ENCODE measurements at places on chromosomes 13 and 19.

DNA sequence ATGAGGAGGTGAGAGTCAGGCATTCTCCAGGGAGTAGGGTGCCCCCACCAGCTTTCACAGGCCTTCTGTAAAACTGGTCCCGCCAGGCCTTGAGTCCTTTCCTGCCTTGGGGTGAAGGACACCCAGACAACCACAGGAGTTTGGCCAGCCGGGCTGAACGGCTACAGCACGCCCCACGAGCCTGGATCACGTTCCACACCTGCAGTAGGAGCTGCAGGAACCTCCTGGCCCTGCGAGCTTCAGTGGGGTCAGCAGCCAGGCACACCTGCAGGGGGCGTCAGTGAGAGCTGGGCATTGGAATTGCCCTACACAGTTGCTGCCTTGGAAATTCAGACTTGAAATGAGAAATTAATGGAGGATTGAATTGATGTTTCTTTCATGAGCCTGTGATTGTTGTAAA lies 45.7 kb downstream of the COL4A2 start:
- DNase-seq, result no peak

DNA sequence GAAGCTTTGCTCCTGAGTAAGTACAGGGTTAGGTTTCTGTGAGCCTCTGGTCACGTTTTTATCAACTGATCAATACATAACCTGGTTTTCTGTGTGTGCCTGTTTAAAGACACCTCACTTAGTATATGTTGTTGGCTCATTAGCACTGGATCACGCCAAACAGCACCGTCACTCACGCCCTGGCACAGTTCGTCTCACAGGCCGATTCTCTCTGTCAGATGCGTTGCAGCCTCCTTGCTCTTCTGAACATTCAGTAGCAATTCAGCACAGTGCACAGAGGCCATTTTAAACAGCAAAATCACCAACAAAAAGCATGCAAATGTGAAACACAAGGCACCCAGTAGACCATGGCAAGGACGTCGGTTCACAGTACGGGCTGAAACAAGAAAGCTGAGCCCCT lies 288.5 kb downstream of the IRS2 start:
- no peak for DNase-seq

DNA sequence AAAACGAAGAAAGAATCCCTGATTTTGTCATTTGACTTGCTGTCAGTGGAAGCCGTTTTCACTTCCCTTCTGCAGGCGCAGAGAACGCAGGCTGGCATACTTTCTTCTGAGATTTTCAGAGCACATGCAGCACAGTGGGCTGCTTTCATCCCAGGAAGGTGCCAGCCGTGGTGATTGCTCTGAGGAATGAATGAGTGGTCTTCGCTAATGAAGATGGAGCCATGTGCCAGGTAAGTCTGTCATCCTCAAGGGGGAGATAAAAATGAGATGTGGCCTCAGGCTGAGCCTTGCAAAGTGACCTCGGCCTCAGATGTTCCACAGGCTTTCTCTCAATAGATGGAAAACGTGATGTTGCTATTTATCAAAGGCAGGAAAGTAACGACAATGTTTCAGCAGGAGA lies 94.6 kb upstream of the FARP1 start:
- no peak for DNase-seq

DNA sequence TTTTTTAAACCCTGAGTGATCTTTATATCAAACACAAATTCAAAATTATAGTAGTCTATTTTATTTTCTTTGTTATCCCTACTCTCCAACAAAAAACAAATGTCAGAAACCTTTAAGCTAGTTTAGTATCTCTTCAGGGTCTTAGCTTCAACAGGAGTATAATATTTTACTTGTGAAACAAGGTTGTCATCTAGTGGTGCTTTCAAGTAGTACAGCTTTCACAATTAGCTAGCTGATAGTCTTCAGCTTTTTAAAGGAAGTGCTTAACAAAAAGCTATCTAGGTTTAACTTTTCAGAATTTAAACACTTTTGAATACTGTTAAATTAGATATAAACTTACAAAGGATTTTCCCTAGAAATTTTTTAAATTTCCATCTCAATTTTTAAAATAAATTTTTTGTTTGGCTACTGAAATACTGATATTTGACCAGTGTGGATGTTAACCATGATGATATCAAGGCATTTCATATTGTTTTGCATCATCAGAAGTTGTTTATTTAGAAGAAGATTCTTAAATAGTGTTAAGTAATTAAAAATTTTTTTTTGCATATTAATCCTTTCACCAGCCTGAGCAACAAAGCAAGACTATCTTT lies 34.2 kb downstream of the TDRD3 start:
- DNase-seq, result no peak

- no peak for DNase-seq
Measured at GRCh38 chr19:32711747-32712146, 7.8 kb upstream of the TDRD12 start.

GRCh38 chr19:8702350-8702749 lies 3.8 kb upstream of the ACTL9 start:
- peak; percentile 23 for DNase-seq

GRCh38 chr13:112626124-112626523 lies 38.2 kb upstream of the TUBGCP3 start:
- no peak for DNase-seq

DNA sequence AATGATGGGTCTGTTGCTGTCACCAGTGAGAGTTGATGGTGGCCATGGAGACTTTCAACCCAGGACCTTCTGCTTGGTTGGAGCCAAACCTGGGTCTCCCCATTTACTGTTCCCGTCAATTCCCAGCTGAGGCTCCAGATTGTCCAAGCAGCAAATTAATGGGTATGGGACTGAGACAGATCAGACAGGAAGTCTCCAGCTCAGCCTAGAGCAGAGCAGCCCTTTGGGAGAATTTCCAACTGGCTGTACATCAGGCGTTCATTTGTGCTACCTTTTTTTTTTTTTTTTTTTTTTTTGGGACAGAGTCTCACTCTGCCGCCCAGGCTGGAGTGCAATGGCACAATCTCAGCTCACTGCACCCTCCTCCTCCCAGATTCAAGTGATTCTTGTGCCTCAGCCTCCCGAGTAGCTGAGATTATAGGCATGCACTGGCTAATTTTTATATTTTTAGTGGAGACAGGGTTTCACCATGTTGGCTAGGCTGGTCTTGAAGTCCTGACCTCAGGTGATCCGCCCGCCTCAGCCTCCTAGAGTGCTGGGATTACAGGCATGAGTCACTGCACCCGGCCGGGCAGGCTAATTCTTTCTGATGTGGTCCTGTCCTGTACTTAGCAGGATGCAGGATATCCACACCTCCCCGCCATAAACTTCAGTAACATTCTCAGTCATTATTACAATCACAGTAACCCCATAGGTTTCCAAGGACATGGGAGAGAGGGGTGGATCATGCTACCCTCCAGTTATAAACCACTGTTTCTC lies 9.3 kb downstream of the MAP3K10 start:
- DNase-seq, result no peak

- DNase-seq, result no peak
Measured at GRCh38 chr19:771332-771785, 20.4 kb downstream of the MISP start.

DNA sequence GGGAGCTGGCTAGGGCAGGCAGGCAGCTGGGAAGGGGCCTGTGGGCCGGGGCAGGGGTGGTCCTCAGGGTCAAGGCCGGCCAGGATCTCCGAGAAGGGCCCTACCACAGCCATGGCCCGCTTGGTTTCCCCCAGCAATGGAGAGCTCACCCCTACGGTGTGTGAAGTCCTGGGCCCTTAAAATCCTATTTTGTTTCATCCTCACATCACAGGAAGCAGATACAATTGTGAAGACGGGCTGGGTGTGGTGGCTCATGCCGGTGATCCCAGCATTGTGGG lies 8.7 kb downstream of the RNU6-9 start:
- DNase-seq, result no peak

DNA sequence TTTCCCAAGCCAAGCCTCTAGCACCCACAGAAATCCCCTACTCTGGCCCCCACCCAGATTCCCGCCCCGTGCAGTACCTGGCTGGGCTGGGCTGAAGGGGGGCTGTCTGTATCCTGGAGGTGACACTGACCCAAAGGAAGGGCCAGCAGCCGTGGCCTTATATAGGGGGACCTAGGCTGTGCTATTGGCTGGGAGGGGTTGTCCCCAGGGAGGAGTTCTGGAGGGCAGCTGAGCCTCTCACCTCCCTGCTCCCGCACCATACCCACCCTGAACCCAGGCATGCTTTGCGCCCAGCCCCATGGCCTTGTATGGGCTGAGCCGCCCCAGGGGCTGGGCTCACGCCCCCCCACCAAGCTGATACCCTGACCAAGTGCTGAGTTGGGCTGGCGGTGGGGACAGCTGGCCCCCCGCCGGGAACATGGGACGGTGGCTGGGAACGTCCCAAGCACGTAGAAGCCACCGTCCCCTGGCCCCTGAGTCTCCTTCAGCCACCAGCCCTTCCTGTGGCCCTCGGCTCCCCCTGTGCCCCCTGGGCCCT lies at the start of gene CKM:
Gene CKM, minus strand, starts transcription at position 132 of the 538 bp plus-strand sequence. CDS start 3,162 bp downstream, outside the sequence.
- DNase-seq, result no peak

- no peak for DNase-seq
Measured at GRCh38 chr13:93364166-93364565, 137.6 kb downstream of the GPC6 start.

DNA sequence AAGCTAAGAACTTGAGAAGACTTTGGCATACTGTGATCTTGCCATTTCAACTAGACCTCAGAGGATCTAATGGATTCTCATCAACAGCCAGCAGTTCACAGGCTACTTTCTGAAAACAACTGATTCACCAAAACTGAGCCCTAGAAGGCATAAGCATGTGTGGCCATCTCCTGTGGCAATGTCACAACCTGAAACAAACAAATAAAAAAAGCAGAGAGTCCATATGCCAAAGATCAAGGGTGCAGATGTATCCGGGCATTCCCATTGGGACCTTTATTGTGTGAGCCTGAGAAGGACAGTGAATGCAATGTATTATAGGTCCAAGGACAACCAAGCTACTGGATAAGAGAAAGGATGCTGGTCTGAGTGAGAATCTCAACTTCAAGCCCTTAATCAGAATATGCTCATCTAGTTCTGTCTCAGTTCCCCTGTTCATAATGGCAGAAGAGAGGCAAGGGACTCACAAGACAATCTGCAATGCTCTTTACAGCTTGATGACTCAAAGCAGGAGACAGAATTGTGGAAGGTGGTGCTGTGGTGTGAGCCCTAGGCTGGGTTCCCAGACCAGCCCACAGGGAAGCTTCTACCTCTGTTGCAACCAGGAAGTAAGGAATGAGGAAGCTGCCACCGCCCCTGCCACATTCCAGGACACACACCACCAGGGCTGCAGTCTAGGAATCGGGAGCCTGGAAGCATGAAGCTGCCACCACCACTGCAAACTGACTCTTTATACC lies 133.7 kb downstream of the RAP2A start:
- DNase-seq, result no peak

GRCh38 chr13:28268800-28269223 lies 130.5 kb downstream of the PAN3 start:
- no peak for DNase-seq

- DNase-seq, result no peak
Measured at GRCh38 chr19:4695224-4695731, 25.1 kb upstream of the MYDGF start.

GRCh38 chr19:27765397-27765796 lies 1447.6 kb downstream of the UQCRFS1 start:
- DNase-seq, result no peak

DNA sequence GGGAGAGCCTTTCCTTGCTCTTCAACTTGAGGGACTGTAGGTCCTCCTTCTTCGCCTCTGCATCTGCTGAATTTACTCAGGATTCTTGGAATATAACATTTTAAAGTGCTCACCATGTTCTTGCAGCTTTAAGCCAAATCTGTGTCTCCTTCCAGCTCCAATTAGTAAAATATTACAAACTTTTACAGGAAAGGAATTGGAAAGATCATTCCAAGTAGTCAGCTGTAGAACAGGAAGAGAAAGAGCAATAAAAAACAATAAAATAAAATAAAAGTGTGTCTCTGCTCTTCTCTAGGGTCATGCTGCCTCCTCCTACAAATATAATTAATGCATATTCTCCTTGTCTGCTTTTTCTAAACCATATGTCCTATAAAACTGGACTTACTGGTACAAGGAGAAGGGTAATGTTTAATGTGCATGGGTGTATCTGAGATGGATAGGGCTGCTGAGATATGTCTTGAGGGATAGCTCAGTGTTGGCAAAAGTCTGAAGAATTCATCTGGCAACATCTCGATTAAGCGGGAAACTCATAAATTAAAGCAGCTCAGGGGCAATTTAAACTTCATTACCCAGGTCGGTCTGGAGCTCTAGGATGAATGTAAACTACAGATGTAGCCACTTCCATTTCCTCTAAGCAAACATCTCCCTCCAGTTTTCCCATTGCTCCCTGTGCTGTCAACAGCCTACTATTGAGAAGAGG lies 25.0 kb downstream of the ENOX1 start:
- DNase-seq, result no peak

DNA sequence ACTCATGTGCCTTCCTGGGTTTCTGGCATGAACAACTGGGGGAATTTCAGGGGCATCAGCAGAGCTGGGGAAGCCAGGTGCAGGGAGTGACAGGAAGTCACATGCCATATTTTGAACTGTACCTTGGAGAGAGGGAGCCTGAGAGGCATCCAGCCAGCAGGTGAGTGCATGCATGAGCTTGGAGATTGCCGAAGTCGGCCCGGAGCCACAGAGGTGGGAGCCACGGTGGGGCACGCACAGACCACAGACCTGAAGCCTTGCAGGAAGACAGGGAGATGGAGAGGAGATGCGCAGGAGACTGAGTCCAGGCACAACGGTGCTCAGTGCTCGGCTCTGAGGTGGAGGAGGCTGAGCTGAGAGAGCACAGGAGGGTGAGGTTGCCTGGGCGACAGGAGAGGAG lies 55.1 kb downstream of the CDADC1 start:
- DNase-seq, result no peak

DNA sequence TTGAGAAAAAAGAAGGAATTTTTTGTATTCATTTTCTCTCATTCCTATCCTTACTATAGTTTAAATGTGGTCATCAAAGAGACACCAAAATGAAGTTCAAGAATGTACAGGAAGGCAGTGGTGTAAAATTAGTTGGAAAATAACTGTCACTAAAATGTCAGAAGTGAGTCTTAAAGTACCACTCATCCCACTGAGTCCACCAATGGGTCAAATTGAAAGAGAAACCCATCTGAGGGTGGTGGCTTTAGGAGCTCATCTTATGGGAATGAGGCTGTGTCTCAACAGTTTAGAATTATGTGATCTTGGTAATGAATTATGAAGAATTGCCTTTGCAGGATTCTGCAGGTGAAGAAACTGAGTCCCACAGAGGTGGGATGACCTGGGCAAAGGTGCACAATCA lies 403.5 kb downstream of the FGF9 start:
- DNase-seq, result no peak

- DNase-seq, result no peak
Measured at GRCh38 chr13:27607125-27607524, 13.2 kb downstream of the LNX2 start.

- no peak for DNase-seq
Measured at GRCh38 chr13:113532156-113532806, 41.8 kb upstream of the DCUN1D2 start.

- no peak for DNase-seq
Measured at GRCh38 chr13:35824395-35824794, 306.8 kb downstream of the DCLK1 start.

- DNase-seq, result no peak
Measured at GRCh38 chr19:38977445-38978325, 2.1 kb upstream of the FBXO17 start.

- no peak for DNase-seq
Measured at GRCh38 chr13:51724721-51725120, 79.2 kb downstream of the DHRS12 start.

- no peak for DNase-seq
Measured at GRCh38 chr13:51821606-51822005, 17.6 kb upstream of the DHRS12 start.
